Amygdala (tissue), 56 donors: ENCODE measurements at places on chromosomes 5 and 9.

DNA sequence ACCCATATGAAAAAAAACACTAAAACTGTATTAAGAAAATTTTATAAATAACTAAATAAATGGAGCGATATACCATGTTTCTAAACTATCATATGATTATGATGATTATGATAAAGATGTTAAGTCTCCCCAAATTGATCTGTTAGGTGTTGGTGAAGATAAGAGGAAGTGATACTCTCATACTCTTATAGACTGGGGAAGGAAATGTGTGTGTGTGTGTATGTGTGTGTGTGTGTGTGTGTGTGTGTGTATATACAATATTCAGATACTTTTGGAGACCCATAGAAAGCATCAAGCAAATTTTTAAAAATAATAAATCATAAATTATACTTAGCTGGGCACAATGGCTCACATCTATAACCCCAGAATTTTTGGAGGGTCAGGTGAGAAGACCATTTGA, 62.9 kb downstream of the TMEM232 start:
- no peak for DNase-seq

DNA sequence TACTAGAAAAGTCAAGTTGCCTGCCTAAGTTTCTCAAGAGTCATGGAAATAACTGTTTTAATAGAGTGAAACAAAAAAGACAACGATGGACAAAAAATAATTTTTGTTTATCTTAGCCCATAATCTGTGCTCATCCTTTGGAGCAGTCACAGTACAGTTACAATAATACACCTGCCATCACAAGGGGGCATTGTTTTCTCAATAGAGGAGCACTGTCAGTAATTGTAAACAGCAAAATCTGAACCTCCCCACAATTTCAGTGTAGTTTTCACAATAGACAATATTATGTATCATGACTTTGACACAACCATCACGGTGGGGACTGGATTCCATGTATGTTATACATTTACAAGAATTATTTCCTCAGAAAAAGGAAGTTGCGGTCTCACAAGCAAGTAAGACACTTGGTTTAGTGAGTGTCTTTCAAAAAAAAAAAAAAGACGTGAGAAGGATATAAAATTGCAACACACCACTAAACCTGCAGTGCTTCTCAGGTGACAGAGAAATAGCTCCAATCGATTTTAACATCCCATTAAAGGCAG, 586.3 kb downstream of the PTPRD start:
- no peak for DNase-seq

DNA sequence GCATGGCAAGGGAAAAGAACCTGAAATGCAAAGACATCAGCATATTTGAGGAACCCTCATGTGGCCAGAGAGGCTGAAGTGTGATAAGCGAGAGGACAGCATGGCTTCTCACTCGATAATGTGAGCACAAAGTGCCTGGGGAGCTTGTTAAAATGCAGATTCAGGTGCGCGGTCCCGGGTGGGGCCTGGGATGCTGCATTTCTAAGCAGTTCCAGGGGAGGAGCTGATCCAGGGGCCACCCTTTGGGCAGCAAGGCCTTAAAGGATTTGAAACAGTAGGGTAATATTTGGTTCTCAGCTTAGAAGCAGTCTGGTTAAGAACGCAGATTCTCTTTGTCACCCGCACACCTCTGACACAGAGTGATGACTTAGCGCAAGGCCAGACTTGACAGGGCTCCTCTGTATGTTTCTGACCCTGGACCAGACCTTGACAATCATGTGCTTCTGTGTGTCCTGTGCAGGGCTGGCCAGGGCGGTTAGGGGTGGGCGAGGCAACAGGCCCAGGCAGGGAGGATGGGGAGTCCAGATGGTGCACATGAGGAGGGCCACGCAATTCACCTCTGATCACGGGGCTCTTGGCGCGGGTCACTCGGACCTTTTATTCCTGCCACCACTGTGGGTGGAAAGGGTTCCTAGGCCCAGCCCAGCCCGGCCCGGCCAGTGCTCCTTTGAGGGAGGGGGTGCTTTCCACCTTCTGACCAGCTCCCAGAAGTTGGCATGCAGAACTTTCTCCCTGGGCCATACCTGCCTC, 62.8 kb upstream of the TBC1D2 start:
- DNase-seq: no peak

GRCh38 chr5:128637031-128637430, 99.0 kb upstream of the FBN2 start:
- no peak for DNase-seq

DNA sequence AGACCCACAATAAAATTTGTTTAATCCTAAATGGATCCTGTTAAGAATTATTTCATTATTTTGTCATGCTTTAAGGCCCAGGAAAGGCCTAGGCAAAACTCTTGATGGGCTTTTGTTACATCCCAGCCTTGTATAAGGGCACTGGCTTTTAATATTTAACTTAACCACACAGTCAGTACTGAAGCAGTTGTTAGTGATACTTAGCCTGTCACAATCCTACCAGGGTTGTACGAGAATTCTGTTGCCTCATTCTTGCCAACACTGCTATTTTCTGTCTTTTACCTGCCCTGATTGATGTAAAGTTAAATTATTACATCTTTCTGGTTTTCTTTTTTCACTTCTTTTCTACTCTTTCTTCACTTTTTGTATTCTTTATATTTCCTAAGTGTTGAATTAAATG, 10.9 kb downstream of the ZNF169 start:
- DNase-seq: no peak

DNA sequence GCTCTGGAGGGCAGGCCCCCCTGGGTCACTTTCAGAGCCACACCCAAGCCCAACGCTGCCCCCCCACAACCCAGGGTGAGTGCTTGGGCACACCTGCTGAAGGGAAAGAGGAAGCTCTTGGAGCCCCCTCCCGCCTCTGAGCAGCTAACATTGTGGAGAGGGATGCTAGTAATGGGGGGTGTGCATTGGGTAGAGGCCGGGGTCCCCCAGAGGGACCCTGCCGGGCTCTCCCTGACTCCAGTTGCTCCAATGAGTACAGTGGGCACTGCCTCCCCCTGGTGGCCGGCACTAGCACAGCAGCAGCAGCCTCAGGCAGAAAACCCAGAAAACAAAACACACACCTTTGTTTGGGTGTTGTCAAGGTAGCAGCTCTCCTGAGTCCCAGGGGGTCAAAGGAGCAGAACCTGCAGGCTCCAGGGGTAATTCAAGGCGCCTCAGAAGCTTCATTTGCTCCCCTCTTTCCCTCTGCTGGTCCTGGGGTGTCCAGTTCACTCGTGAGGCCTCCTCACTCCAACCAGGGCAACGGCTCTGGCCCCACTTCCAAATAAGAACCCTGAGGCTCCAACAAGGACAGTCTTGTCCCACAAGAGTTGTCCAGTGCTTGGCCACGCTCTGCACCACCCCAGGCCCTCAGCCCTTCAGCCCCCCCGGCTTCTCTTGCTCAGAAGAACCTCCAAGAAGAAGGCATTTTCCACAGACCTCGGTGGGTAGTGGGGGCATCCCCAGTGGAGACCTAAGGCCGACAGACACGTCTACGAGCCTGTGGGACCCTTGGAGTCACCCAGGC, 16.1 kb downstream of the GBGT1 start:
- no peak for DNase-seq

DNA sequence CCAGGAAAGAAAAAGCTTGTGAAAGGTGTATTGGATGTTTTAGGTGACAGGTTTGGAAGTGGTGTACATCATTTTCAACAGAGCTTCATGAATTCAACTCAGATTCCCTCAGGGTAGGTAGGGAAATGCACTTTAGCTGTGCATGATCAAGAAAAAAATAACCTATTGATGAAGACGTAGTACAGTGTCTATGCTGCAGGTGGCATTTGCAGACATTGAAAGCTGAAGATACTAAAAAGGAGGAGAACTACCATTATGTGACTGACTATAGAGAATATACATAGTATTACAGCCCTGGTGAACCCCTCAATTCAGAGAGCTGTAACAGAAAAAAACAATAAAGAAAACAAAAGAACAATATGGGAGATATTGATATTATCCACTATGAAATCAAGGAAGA, 2344.7 kb upstream of the ACO1 start:
- no peak for DNase-seq

DNA sequence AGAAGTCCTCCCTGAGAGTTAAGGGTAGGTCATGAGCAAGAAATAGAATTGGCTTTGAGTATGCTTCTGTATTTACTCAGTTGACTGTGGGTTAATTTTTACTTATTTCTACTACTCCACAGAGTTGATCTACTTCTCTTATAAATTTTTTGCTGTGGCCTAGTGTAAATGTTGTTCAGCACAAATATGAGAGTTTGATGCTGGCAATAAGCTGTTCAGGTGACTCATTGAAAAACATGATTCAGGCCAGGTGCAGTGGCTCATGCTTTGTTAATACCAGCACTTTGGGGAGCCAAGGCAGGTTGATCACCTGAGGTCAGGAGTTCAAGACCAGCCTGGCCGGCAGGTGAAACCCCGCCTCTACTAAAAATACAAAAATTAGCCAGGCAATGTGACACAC, 4.5 kb upstream of the CDK7 start:
- DNase-seq: no peak

- DNase-seq: no peak
Observed at GRCh38 chr5:124179819-124180218, 566.6 kb downstream of the ZNF608 start.

GRCh38 chr5:102845041-102845440, 89.9 kb downstream of the PAM start:
- DNase-seq: no peak

GRCh38 chr5:68287976-68288706, 72.6 kb downstream of the PIK3R1 start:
- peak; percentile 73 for DNase-seq

- no peak for DNase-seq
Observed at GRCh38 chr9:114311571-114312512, 11.1 kb upstream of the ORM1 start.

DNA sequence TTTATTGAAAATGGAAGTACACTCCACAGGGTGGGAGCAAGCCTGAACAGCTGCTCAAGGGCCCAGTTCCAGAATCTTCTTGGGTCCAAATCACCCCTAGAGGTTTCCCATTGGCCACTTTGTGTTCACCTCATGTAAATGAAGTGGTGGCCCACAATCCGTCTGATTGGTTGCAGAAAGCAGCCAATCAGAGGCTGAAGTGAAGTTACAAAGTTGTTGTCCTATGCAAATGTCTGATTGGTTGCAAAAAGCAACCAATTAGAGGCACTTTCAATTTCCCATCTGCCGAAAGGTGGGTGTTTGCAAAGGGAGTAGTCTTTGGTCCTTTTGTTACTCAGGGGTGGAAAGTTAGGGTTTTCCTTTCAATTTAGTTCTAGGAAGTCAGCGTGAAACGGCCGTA, 8.8 kb downstream of the TMEM171 start:
- no peak for DNase-seq

DNA sequence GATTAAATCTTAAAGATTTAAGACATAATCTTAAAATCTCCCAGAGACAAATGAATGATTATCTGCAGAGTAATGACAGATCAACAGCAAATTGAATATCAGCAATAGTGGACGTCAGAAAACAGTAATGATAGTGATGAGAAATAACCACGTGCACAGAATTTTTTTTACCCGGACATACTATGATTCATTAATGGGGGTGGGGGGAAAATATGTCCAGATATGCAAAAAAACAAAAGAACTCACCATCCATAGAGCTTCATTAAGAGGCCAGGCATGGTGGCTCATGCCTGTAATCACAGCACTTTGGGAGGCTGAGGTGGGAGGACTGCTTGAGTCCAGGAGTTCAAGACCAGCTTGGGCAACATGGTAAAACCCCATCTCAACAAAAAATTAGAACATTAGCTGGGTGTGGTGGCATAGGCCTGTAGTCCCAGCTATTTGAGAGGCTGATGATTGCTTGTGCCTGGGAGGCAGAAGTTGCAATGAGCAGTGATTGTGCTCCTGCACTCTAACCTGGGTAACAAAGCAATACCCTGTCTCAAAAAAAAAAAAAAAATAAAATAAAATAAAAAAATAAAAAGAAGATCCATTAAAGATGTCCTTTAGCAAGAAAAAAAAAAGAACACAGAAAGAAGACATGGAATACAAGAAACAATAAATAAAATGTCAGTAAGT, 30.9 kb upstream of the SHOC1 start:
- no peak for DNase-seq

DNA sequence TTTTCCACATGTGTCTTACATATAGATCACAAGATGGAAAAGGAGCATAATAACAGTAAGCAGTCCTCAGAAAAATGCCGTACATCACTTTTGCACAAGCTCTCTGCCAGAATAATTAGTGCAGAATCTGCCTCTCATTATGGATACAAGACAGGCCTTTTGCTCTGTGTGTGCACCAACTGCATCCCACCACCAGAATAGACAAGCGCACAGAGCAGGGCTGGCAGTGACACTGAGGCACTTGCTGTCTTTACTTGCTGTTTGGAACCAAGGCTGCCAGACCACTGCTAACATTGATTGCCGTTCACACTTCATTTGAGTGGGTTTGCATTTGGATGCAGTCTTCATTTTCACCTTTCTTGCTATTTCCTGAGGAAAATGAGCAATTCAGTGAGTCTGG, 741.3 kb downstream of the TLE1 start:
- no peak for DNase-seq

- DNase-seq: no peak
Observed at GRCh38 chr5:104353371-104353770, 790.8 kb upstream of the NUDT12 start.

DNA sequence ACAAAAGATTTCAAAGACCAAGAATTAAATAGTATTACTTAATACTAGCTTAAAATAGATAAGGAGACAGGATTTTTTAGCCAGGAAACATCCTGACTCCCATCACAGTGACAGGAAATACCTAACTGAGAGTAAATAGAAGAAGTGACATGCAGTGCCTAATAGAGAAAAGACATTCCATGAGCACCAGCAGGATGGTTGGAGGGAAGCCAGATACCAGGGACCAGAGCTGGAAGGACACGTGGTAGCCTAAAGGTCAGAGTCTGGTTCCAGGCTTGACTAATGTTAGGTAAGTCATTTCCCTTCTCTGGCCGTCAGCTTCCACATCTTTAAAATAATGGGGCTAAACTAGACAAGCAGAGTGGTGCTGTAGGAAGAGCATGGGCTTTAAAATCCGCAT, 41.6 kb downstream of the CDK5RAP2 start:
- DNase-seq: no peak

- DNase-seq: peak; percentile 2
Observed at GRCh38 chr9:77514886-77515711, 133.0 kb downstream of the GNA14 start.

DNA sequence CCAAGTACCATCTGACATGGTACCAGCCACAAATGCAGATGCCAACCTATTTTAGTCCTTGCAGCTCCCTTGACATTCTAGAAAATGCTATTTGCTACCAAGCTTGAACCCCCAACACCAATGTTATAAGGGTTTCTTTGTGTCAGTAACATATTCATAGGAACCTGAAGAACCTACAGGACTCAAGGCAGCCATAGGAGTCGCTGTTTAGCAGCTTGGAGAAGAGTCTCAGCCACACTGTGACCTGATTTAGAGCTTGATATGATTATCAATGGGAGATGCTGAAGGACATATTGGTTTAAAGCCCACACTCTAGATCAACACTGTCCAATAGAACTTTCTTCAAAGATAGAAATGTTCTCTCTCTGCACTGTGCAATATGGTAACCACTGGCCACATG, 6.4 kb upstream of the ZFR start:
- DNase-seq: no peak
